Stimulated activated CD4-positive, alpha-beta T cell treated with anti-CD3 and anti-CD28 coated beads, TNF-alpha, amount 100 ng/mL, for 4 hours (primary cell): ENCODE measurements at places on chromosomes 5 and 9.

DNA sequence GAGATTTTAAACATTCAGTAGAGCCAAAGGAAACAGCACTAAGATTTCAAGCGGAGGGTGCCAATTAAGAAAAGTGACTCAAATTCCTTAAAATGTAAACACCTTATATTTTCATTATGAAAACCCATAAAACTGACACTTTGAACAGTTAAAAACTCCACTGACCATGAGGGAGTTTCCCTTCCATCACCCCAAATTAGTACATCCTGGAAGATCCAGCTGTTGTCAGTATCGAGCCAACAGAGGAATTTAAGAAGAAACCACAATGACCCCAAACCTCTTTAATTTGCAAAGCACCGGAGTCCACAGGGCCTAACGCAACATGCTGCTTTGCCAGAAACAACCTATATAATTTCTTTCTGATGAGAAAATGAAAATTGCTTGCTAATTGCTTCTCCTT, 41.3 kb downstream of the ROR2 start:
- no peak for DNase-seq

DNA sequence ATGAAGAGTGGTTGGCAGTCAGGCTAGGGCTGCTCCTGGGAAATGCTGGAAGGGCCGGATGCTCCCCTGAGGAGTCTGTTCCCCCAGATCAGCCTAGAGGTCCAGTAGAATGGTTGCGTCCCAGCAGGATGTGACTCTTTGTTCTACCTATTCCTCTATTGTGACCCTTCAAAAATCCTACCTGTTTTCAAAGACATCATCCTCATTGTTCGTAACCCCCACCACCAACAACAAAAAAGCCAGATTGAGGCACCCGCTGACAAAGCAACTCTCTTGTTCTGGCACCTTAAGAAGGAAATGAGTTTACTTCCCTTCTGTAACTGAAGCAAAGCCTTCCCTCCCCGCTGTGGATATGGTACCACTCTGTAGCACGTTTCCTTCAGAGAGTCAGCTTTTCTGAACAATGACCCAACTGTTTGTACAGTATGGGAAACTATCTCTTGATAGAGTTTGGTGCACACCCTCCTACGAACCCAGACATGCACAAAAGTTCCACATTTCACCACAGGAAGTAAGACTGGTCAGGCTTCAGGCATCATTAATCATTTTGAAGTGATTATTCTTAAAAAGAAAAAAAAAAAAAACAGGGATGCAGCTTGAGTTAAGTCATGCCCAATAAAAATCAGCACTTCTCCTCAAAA, 207.2 kb downstream of the ENC1 start:
- no peak for DNase-seq

DNA sequence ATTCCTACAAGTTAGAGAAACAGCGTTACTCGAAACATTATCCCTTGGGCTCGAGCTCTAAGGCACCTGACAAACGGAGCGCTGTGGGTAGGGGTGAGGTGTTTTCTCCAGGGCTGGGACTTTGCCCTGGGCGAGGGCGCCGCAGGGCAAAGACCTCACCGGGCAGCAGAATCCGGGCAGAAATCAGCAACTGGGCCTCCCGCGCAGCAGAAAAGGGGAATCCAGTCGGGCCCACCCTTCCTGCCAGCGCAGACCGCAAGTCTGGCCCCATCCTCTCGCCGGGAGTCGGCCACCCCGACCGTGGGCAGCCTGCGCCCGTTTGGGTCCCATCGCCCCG, 430 bp upstream of the MSH3 start:
- no peak for DNase-seq

DNA sequence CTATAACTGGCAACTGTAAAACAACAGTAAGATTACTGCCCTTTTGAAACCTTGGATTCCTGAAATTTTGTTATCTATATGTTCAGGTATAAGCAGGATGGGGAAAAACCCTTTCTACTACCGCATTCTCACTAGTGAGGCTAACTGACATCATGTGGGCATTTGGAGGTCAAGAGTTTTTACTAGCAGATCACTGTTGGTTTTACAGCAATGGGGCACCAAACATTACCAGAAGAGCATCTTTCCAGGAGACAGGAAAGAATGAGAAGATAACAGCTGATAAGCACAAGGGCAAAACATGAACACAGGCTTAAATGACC, 20.9 kb upstream of the TTC33 start:
- no peak for DNase-seq

GRCh38 chr5:152855441-152855840, 450.4 kb upstream of the NMUR2 start:
- DNase-seq = no peak

DNA sequence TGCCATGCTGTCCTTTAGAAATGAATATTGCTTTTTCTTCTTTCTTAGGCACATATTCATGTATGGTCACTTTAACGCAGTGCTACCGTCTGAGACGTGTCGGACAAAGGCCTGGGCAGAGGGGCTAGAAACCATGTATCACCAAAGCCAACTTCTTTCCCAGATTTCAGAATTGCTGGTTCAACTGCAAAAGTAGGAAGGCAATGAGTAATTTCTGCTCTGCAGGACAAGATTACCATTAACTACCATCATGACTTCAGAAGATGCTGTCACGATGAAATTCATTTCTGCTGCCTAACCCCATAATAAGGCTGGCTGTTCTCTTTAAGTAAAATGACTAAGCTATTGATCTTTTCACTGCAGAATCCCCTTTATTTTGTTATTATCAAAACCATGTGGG, 306.7 kb downstream of the PDE4D start:
- DNase-seq = no peak

DNA sequence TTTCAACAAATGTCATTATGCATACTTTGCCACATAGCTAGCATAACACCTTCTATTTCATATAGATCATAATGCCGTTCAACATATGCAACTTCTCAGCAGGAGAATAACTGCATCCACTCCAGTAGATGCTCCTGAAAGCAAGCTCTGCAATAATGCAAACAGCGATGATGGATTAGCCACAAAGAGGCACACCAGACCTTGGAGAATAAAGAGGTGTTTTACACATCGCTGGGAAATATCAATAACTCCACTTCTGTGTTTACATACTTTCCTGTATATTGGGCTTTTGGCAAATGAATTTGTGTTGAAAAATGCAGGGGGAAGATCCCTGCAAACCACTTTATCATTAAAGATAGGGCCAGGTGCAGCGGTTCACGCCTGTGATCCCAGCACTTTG, 271.5 kb upstream of the PANK3 start:
- no peak for DNase-seq

DNA sequence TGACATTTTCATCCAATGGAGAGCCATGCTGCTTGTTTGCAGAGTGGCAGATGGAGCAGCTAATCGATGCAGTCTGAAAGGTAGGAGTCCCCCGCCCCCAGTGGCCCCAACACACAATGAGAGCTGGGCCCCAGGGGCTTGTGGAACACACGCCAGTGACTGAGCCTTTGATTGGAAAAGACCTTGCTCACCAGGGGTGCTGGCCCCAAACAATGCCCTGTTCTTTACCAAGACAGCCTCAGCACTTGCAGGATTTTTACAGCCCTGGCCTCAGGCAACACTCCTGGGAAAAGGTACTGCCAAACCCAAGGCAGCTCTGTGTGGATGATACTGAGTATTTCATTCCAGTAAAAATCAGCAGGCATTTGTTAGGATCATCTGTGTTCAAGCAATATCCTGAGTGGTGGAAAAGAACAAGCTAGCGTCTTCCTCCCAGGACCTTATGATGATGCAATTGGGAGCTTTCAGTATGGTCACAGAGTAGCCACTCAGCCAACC, 276.8 kb upstream of the CLINT1 start:
- DNase-seq = no peak
